ENCODE measurements at places on chromosomes 6 and 20. TPM values are rescaled to one million over a fixed set of nuclear protein-coding genes. Genes with fewer than 3 reads are reported as not detected.

Gene NRSN1
- not detected for total RNA-seq

DNA sequence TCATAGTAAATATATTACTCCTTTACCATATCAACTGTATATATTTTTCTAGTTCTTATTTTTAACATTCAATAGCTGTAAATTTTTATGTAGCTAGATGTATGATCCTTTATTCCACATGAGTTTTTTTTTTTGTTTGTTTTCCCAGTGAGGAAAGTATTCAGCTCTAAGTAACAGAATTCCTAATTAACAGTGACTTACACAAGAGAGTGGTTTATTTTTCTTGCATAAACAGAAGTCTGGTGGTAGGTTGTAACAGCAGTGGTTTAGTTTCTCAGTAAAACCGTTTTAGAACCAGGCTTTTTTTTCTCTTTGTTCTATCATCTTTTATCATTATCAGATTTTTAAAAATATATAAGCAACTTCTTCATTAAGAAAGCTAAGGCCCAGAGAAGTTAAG lies 116.9 kb upstream of the FLRT3 start:
- DNase-seq = no peak

DNA sequence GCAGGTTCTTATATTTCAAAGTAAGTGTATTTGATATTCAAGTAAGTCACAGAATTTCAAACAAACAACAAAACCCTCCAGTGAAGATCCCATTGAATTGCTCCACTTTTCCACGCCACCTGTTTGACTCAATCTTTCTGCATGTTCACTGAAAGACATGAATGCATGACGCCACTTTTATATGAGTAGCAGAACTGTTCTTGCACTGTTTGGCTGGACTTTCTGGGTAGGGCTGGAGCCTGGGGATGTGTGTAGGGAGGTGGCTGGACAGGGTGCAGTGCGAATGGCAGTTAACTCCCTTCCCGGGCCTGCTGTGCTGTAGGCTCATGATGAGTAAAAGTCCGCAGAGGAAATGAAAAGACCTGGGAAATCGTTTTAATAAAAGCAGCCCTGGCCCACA lies 39.7 kb downstream of the IL20RA start:
- DNase-seq = no peak

DNA sequence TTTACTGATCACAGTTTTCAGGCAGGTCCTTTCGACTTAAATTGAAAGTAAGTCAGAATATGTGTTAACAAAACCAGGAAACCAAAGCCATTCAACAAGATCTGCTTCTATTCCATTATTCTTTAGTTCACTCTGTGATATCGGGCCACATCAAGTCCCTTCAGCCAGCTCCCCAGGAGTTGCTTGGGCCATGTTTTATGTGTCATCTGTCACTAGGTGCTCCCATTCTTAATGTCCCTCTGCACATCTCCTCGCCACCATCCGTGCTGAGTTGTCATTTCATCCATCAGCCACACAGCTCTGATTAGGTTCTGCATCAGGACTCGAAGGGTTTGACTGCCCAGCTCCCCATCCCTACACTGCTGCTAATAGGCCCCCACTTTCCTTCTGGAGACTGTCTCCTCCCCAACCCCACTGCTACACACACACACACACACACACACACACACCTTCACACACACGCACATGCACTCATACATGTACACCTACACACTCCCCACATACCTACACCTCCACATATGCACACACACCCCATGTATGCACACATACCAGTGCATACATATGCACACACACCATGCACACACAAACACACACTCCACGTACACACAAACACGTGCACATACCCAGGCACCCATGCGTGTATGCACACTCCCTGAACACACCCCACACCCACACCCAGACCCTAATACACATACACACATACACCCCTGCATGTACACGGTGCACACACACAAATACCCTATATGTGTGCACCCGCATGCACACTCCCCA lies 143.3 kb upstream of the GMDS start:
- DNase-seq = no peak

DNA sequence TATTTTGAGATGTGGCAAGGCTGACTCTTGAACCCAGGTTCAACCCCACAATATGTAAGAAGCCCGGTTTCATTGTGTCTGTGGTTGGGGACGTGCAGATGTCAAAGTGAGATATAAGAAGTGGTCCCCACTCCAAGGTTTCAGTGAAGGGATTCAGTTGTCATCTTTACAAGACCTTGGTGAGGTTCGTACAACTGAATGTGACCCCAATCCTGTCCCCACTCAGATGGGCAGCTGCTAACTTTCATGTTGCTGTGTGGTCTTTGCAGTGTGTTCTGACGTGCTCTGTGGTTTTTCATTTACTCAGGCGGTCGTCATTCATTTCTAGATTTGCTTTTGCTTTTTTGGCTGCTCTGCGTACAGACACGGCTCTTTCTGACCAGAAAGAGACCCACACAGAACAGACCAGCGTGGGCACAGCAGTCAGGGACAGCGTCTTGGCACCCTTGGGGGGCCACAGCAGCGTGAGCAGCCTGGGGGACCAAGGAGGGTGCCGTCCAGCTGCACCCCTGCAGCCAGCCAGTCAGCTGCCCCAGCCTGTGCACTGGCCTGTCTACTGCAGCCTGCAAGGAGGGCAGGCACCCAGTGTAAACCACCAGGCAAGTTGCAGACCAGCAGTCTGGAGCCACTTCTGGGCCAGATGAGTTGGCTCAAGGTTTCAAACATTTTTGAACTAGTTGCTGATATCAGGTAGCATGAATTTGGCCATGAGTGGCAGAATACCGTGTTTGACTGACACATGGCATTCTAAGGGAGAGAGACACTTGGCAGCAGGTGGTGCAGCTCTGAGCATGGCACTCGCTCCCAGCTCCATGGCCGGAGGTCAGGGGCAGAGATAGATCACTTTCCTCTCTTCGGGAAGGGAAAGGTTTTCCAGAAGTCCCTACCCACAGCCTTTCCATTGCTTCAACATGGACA lies 49.4 kb upstream of the IRF4 start:
- DNase-seq = no peak

- DNase-seq = no peak
Measured at GRCh38 chr6:157761331-157761921, 61.6 kb upstream of the SNX9 start.

GRCh38 chr6:27407153-27407814 lies 18.7 kb downstream of the ZNF391 start:
- no peak for DNase-seq

Measured in ascending aorta (tissue), 2 donors.